ENCODE measurements at places on chromosomes 2 and 18.
A peak's percentile ranks its signal among the peaks of the same experiment; 100 is the strongest.

- no peak for DNase-seq
These were observed 213.4 kb downstream of the NEDD4L start for GRCh38 chr18:58257461-58257860.

GRCh38 chr2:106272216-106272807, 78.2 kb upstream of the UXS1 start:
- no peak for DNase-seq

GRCh38 chr2:134212746-134213145, 41.1 kb upstream of the MGAT5 start:
- no peak for DNase-seq

DNA sequence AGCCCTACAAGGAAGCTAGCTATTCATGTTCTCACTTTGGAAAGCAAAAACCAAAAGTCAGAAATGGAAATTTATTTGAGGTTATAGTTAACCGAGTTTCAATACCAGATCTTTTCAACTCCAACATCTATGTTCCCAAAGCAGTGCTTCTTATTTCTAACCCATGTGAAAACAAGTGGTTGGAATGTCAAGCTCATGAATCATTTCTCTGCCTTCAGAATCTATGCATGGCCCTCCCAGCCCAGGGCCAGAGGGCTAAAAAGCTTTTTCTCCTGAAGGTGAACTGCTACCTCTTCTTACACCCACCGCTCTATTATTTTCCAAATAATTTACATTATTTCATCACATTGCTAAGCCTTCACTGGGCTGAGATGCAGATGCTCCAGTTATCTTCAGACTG, 158.4 kb downstream of the SP3 start:
- DNase-seq: no peak

DNA sequence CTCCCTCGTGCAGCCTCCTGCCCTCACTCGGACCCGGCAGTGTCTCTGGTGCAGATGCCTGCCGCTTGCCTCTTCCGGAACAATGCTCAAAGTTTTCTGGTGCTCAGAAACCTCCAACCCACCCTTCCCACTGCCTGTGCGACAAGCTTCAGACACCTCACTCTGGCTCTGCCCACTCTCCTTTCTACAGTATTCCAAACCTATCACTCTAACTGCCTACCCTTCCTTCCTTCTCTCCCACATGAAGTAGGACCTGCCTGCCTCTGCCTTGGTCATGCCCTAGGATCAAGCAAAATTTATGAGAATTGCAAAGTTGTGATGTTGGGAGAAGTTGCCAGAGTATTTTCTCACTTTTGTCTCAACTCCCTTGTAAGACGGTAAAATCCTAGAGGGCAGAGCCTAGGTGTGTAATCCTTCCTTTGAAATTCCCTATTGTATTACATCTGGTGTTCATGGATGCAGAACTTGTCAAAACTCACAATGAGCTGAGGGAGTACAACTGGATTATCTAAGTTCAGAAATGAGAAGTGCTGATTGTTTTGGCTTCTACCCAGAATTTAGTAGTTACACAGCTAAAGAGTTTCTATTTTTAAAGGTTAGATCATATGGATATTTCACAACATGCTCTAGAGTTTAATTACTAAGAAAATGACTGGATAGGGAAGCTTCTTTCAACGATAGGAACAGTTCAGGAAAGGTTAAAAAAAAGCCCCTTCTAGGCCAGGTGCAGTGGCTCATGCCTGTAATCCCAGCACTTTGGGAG, 7.2 kb downstream of the NPC1 start:
- DNase-seq: no peak

GRCh38 chr2:38806015-38806732, 28.2 kb downstream of the GEMIN6 start:
- DNase-seq: no peak

- no peak for DNase-seq
These were observed 359.4 kb upstream of the KCNH7 start for GRCh38 chr2:163198007-163198406.

DNA sequence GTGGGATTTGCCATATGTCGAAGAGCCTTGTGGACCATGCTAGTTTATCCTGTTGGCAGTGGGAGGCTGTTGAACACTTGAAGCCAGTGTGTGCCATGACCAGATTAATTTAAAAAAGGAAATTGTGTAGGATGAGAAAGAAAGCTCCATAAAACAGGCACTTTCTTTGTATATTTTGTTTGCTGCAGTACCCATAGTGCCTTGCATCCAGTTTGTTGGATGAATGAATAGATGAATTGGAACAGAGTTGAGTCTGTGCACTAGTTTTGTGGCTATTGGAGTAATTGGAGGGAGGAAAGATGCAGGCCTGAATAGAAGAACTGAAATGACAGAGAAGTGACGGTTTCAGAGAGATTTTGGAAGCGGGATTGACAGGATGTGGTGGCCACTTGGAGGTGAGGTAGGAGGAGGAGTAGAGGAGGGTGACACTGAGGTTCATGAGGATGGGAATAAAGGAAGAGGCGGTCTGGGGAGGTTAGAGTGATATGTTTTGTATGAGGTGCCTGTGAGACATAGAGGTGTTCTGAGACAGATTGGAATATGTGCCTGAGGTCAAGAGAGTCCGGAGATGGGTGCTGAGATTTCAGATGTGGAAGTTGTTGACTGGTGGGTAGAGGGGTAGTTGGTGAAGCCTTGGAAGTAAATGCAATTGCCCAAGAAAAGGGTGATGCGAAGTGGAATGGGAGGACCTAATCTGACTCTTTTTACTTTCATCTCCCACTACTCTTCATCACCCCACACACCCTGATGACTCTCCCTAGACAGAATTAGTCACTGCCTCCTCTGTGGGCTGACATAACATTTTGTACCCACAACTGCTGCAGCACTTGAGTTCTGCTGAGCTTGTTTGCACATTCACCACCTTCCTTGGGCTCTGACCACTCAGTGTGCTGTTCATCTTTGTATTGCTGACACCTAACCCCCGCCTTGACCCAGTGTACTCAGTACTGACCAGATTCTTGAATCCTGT, 5.1 kb downstream of the DGUOK start:
- no peak for DNase-seq

- DNase-seq: no peak
These were observed 135.3 kb upstream of the CTAGE1 start for GRCh38 chr18:22552899-22553460.

DNA sequence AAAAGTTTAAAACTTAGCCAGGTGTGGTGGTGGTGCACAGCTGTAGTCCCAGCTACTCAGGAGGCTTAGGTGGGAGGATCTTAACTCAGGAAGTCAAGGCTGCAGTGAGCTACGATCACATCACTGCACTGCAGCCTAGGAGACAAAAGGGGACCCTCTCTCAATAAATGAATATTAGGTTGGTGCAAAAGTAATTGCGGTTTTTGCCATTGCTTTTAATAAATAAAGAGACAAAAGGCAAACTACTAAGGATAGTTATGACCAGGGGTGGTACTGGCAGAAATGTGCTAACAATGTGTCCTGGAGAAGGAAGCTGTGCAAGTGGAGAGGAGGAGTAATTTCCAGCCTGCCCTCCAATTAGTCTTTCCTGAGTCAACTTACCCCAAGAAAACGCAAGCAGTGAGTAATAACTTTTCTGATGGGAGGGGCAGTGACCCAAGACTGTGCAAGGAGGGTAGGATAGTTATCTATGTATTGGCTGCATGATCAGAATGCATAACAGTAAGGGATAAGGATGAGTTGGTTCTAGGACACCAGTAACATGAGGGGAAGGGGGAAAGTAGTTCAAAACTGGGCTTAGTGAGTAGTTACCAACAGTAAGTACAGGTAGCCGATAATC, 1.5 kb downstream of the EXOC6B start:
- no peak for DNase-seq

- DNase-seq: peak; percentile 26
These were observed 308.0 kb upstream of the STON1 start for GRCh38 chr2:48221846-48222516.

- no peak for DNase-seq
These were observed 62.4 kb downstream of the SATB2 start for GRCh38 chr2:199395311-199395710.

- DNase-seq: no peak
These were observed 77.2 kb upstream of the HPCAL1 start for GRCh38 chr2:10225291-10226037.

GRCh38 chr2:38634684-38635083, 31.2 kb upstream of the GALM start:
- DNase-seq: no peak

DNA sequence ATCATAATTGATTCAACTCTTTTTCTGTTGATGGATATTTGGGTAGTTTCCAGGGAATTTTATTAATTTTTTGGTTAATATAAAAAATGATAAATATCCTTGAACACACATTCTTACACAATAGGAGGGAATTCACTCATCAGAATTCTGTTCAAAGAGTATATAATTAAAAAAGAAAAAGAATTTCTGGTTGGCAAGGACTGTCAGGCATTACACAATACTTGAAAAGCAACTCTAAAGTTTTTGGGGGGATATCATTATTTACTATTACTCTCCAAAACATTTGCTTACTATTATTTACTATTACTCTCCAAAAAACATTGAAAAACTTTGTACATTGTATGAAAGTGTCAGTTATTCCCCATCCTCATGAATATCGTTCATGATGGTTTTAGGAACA, 38.0 kb downstream of the G6PC2 start:
- no peak for DNase-seq

- no peak for DNase-seq
These were observed 39.9 kb upstream of the TSPYL6 start for GRCh38 chr2:54295911-54296310.

GRCh38 chr2:3656762-3657721, 958 bp upstream of the ALLC start:
- DNase-seq: no peak

DNA sequence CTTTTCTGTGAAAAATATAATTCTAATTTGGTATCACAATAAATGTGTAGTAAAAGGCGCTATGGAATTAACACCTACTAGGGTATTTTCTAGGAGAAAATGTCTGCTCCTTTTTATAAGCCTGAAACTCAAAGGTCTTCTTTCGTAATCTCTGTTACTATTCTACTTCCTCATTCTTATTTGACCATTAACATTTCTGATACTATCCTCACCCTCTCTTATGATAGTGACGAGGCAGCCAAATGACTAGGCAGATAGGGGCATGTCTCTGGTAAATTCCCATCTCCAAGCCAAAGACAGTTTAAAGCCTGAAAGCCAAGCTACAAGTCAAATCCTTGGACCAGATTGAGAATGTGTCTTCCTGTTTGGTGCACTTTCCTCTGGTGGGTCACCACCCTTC, 251.7 kb downstream of the LRRTM4 start:
- no peak for DNase-seq

- peak; percentile 78 for DNase-seq
These were observed 280.2 kb downstream of the SRBD1 start for GRCh38 chr2:45330637-45331409.

DNA sequence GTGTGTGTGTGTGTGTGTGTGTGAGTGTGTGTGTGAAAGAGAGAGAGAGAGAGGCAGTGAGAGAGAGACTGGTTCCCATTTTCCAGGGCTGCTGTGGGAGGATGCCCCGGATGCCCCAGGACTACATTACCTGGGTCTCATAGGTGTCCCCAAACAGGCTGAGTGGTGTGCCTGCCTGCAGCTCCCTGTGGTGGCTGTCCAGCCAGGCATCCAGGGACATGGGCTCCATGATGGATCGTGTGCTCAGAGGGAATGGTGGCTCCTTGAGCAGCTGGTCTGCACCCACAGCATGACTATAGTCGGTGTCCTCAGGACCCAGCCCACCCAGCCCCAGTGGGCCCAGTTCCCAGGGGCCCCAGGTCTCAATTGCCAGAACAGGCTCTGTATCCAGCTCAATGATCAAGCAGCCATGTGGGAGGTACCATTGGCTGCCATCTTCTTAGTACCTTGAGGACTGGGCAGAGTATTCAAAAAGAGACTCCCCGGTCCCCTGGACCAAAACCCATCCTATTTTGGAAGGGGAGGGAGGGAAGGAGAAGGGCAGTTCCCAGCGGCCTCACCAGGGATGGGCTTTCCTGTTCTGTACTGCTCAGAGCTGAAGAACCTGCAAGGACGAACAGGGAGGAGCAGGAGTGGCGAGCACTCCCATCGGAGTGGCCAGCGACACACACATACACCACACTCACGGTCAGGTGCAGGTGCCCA, 5.8 kb upstream of the OXER1 start:
- no peak for DNase-seq

DNA sequence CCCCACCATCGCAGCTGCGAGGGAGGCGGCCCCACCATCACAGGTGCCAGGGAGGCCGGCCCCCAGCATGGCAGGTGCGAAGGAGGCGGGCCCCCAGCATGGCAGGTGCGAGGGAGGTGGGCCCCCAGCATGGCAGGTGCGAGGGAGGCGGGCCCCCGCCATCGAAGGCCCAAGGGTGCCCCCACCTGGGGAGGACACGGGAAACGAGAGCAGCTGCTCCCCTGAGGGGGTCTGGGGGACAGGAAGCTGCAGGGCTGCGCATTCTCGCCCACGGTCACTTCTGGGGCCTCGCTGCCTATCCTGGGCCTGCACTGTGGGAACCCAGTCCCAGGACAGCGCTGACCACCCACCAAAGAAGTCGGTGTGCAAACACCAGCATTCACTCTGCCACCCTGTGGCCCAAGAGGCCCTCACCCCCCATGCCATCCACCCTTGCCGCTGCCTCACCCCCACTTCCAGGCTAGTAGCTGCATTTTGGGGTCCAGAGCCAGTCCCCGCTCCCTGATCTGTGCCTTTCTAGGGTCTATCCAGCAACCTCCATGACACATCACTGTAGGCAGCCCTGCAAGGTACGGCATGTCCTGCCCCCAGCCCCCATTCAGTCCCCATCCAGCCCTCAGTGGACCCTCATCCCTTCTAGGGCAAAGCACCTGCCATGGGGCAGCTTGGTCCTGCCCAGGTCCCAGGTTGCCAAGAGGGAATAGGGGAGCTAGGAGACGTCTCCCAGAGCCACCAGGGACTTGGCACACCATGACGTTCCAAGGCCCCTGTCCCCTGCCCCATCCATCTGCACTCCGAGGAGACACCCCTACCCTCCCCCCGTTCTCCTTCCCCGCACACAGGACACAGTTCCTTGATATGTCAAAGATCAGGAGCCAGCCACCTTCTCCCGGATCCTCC, 24.0 kb upstream of the GPC1 start:
- no peak for DNase-seq

GRCh38 chr2:54166121-54166773, 50.8 kb downstream of the ACYP2 start:
- DNase-seq: no peak

DNA sequence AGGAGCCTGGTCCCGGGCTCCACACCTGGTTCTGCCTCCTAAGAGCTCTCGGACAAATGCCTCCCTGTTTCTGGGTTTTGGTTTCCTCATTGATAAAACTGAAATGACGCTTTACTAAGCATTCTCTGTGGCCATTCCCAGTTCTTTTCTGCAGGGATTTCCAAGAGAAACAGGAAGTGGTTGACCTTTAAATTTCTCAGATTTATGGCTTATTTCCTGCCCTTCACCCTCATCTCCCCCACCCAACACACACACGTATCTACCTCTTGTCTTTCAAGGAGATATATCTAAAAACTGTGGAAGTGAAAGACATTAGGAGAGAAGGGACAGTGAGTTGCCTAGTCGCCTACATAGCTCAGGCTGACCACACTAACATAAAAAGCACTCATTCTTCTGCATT, 53.0 kb downstream of the PIEZO2 start:
- no peak for DNase-seq

- peak; percentile 72 for DNase-seq
These were observed 12.4 kb upstream of the GMCL1 start for GRCh38 chr2:69816923-69817542.

- no peak for DNase-seq
These were observed 42.4 kb downstream of the MC2R start for GRCh38 chr18:13872932-13873331.
